Activated CD4-positive, alpha-beta T cell treated with anti-CD3 and anti-CD28 coated beads, Interleukin-2, amount 10 ng/mL, durations not matched to agents 7 days and 5 days (primary cell): ENCODE measurements at places on chromosomes 3 and 15. TPM values are rescaled to one million over a fixed set of nuclear protein-coding genes. Genes with fewer than 3 reads are reported as not detected.

- no peaks in the 10 kb centered on the region for H3K4me1 ChIP-seq
- H3K36me3 ChIP-seq: no peaks in the 10 kb centered on the region
- peaks cover 15% of the 10 kb centered on the region for H3K27me3 ChIP-seq
- no peak overlapping the region for H3K27ac ChIP-seq
- no peak overlapping the region for H3K4me3 ChIP-seq
- no peak for DNase-seq
Observed at GRCh38 chr15:71708051-71708429, 102.3 kb upstream of the NR2E3 start.

TMEM212 gene
- not detected for total RNA-seq

HYAL3 gene
- 10.9 TPM for total RNA-seq

DNA sequence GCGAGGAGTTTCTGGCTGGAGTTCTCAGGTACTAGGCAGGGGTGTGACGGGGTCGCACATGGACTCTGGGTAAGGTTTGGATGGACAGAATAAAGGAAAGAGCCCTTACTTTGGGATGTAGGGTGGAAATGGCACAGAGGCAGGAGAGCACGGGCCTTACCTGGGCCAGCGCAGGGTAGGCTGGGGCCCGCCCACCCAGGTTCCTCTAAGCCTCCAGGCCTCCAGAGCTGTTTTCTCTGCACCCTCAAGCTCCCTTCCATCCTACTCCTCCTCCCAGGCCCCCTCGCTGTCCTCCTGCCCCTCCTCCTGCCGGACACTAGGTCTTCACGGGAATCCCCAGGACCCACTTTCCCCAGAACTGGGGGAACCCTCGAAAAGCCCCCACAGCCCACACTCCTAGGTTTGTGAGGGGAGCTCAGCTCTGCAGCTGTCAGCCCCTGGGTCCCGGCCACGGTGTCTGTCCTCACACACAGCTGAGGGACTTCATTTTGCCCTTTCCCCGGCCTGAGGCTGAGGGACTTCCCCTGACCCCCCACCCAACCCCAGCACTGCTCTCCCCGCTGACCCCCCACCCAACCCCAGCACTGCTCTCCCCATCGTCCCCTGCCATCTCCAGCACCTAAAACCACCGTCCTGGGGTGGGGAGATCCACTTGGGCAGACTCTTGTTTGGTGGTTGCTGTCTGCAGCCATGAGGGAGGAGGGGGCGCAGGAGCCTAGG lies 53.0 kb upstream of the PCSK6 start:
- H3K4me3 ChIP-seq: no peak overlapping the region
- no peaks in the 10 kb centered on the region for H3K36me3 ChIP-seq
- H3K4me1 ChIP-seq: no peaks in the 10 kb centered on the region
- H3K27ac ChIP-seq: no peak overlapping the region
- DNase-seq: no peak
- H3K27me3 ChIP-seq: peaks cover 4% of the 10 kb centered on the region

COPB2 gene
- total RNA-seq: 92.2 TPM

C3orf49 gene
- total RNA-seq: not detected

DNA sequence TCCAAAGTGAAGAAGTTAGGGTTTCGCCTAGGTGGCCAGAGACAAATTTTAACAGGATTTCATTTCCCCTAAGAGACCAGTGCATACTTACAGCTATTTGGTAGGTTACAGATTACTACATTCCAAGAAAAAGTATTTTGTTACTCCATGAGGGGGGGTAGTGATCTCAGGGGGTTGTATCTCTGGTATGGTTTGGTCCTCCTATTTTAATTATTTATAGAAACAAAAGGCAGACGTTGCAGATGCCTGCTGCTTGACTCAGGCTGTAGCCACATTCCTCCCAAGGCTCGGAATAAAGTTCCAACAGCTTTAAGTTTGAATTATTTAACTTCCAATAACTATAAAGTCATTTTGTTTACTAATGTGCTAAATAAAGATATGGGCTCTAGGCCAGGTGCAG lies 1.3 kb upstream of the TRIM59 start:
- no peak for DNase-seq
- peak overlapping the region; percentile 93 for H3K4me3 ChIP-seq
- H3K36me3 ChIP-seq: peaks cover 22% of the 10 kb centered on the region
- H3K27me3 ChIP-seq: peaks cover 1% of the 10 kb centered on the region

GRCh38 chr15:27499191-27499590 lies 528.2 kb downstream of the GABRG3 start:
- no peaks in the 10 kb centered on the region for H3K4me1 ChIP-seq
- no peaks in the 10 kb centered on the region for H3K36me3 ChIP-seq
- no peak overlapping the region for H3K4me3 ChIP-seq
- no peak for DNase-seq
- no peaks in the 10 kb centered on the region for H3K27me3 ChIP-seq

RTP1 gene
- total RNA-seq: not detected

GRCh38 chr3:64010199-64010598 lies 13.1 kb downstream of the PSMD6 start:
- DNase-seq: no peak
- H3K36me3 ChIP-seq: peaks cover 64% of the 10 kb centered on the region
- no peak overlapping the region for H3K27ac ChIP-seq
- no peaks in the 10 kb centered on the region for H3K27me3 ChIP-seq

- H3K4me1 ChIP-seq: no peaks in the 10 kb centered on the region
- no peak overlapping the region for H3K4me3 ChIP-seq
- no peaks in the 10 kb centered on the region for H3K36me3 ChIP-seq
- no peak for DNase-seq
- no peaks in the 10 kb centered on the region for H3K27me3 ChIP-seq
Observed at GRCh38 chr3:89682556-89682955, 575.1 kb downstream of the EPHA3 start.

DNA sequence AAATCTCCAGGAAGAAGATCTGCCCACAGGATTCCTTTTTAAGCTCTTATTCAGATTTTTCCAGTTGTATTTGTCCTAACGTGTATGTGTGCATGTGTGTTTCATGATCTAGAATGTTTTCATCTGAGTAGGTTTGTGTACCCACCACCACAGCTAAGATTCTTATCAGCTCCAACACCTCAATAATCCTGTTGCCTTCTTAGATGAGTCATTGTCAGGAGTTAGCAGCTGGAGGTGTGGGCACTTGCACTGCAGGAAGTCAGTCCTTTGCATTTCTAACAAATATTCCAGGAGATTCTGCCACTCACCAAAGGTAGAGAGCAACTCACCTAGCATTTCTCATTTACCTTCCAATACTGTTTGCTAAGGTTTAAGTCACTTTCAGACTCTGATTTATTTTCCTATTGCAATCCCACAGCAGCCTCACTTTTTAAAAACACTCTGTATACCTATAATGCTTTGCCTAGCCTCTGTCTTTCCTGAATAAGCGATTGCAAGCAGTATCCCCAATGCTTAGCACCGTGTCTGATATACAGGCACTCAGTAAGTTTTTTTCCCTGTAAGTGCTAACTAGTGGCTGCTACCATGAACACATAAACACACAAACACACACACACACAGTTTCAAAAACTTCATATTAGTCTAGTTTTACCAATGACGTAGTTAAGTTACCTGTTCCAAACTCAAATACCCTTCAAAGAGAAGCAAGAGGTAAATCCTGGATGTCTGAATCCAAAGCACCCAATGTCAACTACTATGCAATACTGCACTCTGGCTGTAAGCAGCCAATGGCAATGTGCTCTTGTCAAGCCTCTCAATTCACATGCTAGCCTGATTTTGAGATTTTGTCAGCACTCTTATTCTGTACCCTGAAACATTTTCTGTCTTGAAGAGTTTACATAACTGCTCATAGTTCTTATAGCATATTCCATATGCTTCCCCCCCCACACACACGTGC lies 713.5 kb upstream of the LMCD1 start:
- no peaks in the 10 kb centered on the region for H3K27me3 ChIP-seq
- H3K4me3 ChIP-seq: no peak overlapping the region
- H3K27ac ChIP-seq: no peak overlapping the region
- DNase-seq: no peak
